ENCODE measurements at places on chromosomes 1 and 21.

- no peak for DNase-seq
Measured at GRCh38 chr1:173330149-173330951, 123.2 kb upstream of the TNFSF4 start.

DNA sequence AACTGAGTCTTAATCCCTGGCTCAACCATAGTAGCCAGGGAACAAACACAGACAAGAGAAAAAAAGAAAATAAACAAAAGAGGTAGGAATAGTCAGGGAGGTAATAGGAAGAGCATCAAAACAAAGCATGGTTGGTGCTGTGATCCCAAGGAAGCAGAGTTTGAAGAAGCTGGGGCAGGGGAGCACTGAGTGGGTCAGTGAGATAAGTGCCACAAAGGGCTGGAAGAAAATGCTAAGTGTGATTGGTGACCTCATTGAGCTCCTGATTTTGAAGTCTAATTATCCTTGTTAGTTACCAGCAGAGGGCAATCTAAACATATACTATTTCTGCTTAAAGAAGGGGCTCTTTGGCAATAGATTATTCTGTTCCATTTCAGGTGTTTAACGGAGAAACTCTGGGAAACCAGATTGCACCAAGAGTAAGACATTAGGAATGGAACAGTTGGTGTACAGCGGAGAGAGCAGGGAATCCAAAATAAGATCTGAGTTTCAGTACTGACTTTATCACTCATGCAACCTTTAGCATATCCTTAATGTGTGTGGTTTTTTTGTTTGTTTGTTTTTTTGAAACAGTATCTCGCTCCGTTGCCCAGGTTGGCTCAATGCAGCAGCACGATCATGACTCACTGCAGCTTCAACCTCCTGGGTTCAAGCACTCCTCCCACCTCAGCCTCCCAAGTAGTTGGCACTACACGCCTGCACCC, 30.7 kb upstream of the KIAA1614 start:
- DNase-seq = peak; percentile 38

DNA sequence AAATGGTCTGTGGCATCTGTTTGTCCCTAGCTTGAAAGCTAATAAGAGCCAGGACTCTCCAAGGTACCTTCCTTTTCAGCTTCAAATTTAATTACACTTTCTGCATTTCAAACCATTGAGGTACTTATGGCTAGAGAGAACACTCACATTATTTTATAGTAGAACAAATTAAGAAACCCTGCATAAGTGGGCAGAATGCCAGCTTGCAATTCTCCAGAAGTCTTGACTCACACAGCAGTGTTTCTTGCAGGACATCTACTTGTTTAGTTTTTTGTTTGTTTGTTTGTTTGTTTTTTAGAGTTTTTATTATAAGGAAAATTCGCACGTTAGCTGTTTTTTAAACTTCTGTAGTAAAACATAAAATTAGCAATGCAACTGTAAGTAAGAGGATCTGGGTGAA, 397.2 kb downstream of the NEGR1 start:
- peak; percentile 32 for DNase-seq

- DNase-seq = no peak
Measured at GRCh38 chr21:45819478-45820170, 161.9 kb upstream of the COL6A1 start.

DNA sequence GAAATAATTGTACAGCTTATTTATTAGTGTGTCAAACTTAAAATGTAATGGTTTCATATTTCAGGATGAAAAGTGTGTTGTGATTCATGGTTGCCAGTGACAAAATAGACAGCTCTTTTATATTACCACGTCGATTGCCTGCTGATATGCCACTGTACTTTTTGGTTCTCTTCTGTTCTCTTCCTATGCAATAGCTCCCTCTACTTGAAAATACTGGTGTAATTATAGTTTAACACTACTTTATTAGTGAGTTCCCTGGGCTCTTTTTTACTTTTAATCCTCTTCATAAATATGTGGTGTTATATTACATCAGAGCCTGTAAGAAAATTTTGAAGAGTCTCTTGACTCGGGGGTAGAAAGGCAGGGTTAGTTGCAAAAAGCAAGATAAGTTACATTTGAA, 111.3 kb downstream of the PATJ start:
- DNase-seq = no peak

DNA sequence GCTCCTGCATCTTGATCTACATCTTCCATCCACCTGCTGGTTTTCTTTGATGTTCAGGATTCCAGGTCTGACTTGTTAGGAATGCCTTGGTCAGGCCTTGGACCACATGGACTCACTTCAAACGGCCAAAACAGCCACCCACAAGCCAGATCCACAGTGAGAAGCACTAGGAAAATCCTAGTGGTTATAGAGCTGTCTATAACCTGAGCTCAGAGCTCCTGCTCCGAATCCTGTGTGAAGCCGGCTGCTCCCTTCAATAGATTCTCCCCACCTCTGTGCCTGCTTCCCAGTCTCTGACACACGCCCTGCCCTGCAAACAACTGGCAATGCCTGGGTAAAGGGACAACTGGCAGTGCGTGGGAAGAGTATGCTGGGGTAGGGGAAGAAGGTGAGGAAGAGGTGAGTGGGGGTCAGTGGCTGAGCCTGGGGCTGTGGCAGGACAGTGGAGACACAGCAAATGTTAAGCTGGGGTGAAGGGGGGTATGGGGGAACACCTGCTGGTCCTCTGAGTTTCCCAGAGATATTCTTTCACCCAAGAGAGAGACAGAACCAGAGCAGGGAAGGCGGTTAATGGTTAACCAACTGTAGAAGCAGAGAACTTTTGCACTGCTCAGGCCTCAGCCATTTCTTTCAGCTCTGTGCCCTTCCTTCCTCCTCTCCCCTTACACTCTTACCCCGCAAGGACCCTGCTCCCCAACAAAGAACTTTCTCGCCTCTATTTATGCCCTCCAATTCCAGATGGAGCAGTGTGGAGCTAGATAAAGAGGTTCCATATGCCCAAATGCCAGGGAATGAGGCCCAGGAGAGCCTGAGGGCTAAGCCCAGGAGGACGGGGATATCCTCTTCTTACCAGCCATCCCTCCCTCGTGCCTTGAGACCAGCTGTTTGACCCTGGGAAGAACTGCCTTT, 4.5 kb downstream of the PLXNA2 start:
- DNase-seq = no peak

DNA sequence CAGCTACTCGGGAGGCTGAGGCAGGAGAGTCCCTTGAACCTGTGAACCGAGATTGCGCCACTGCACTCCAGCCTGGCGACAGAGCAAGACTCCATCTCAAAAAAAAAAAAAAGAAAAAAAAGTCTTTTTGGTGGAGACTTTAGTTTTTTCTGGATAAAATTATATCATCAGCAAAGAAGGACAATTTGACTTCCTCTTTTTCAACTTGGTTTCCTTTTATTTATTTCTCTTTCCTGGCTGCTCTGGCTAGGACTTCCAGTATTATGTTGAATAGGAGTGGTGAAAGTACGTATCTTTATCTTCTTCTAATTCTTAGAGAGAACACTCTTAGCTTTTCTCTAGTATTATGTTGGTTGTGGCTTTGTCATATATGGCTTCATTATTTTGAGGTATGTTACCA, 130.8 kb downstream of the PCBP3 start:
- no peak for DNase-seq

GRCh38 chr1:163191301-163191700, 11.4 kb downstream of the RGS5 start:
- no peak for DNase-seq

DNA sequence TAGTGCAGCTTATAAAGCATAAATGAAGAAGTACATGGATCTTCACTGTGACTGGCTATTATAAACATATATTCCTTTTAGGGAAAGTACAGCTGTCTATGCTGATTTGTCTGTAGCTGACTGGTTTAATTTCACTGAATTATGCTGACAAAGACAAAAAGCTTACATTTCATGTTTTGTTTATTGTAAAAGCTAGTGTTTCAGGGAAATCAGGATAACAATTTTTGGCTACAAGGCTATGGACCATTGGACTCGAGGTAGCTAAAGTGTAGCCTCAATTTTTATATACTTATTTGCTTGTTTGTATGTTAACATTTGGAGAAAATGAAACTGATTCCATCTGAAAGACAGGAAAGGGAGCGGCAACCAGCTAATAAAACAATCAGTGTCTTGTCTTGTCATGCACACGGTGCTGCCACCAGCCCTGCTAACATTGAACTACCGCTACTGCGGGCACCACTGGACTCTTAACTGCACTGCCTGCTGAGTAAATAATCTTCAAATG, 480.2 kb downstream of the COL11A1 start:
- DNase-seq = peak; percentile 61

- no peak for DNase-seq
Measured at GRCh38 chr1:40423951-40424618, 26.2 kb upstream of the ZFP69B start.

DNA sequence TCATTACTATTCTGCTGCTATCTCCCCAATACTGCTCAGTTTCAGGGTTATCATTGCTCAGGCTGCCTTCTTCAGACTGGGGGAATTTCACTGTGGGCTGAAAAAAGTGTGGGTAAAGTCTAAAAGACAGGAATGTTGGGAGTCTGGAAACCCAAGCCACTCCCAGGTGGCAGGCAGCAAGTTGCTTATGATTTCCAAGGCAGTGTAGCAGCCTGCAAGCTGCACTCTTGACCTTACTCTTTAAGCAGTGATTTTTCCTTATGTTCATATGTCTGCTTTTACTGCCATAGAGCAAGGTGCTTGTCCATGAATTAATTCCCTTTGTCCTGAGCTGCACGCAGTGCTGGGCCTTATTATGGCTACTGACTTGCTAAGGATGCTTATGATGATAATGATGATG, 53.1 kb downstream of the PHC2 start:
- peak; percentile 6 for DNase-seq

GRCh38 chr1:81672766-81673165, 128.0 kb upstream of the ADGRL2 start:
- DNase-seq = no peak

- DNase-seq = peak; percentile 28
Measured at GRCh38 chr1:153190373-153190772, 12.9 kb upstream of the LELP1 start.

GRCh38 chr1:14923727-14924452, 229.7 kb upstream of the TMEM51 start:
- peak; percentile 39 for DNase-seq

DNA sequence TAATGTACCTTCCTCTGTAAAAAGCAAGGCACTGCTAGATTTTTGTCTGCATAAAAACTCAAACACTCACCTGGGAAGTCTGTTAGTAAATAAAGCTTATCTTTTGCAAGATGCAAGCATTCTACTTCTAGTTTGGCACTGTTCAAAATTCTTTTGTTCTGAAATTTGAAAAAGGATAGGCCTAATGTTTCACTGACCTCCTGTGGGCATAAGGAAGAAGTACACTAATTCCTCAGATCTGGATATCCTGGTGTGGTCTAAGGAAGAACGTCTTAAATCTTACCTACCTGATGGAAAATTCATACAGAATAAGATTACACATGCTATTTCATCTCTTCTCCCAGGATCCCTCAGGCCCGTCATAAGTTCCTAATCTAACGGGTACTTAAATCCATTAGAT, 93.5 kb upstream of the CAMK1G start:
- peak; percentile 23 for DNase-seq

- DNase-seq = no peak
Measured at GRCh38 chr1:175174309-175175102, 18.1 kb downstream of the KIAA0040 start.

GRCh38 chr1:57007948-57008347, 42.1 kb upstream of the C8B start:
- no peak for DNase-seq

GRCh38 chr1:10833630-10834557, 37.4 kb upstream of the CASZ1 start:
- DNase-seq = no peak

DNA sequence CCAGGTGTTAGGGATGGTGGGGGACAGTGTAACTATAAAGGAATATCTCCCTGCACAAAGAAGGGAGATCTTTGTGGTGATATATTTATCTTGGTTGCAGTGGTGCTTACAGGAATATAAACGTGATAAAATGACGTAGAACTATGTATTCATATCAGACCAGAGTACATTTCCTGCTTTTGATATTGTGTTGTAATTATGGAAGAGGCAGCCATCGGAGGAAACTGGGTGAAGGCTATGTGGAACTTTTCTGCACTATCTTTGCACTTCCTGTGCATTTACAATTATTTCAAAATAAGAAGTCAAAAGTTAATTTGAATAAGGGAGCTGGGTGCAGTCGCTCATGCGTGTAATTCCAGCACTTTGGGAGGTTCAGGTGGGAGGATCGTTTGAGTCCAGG, 37.6 kb downstream of the NDUFS5 start:
- DNase-seq = no peak

DNA sequence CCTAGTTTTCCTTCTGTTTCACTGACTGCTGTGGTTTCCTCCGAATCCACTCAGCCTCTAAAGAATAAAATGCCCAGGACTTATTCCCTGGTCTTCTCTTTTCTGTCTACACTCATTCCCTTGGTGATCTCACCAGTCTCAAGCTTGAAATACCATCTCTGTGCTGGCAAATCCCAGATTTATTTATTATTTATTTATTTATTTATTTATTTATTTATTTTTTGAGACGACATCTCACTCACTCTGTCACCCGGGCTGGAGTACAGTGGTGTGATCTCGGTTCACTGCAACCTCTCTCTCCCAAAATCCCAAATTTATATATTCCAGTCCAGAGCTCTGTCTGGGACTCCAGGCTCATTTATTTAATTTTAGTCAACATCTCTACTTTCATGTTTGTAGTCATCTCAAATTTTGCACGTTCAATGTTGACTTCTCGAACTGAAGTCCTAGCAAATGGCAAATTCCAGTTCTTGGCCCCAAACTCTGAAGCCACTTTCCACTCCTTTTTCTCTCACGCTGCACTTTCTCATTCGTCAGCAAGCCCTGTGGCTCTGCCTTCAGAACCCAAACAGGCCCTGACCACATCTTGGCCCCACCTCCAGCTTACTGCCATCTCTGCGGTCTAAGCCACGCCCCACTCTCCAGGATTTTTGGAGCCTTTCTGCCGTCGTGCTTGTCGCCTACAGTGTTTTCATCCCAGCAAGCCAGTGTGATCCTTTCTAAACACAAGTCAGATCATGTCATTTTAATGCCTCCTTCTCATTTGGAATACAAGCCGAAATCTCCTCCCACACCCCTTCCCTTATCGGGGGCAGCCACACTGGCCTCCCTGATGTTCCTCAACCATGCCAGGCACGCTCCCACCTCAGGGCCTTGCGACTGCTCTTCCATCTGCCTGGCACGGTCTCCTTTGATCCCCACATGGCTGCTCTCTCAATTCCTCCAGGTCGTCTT, 14.2 kb upstream of the TENT5B start:
- DNase-seq = peak; percentile 83

- DNase-seq = no peak
Measured at GRCh38 chr1:62346886-62347285, 27.7 kb upstream of the KANK4 start.

GRCh38 chr1:54859700-54860391, 27.1 kb downstream of the DHCR24 start:
- DNase-seq = no peak

DNA sequence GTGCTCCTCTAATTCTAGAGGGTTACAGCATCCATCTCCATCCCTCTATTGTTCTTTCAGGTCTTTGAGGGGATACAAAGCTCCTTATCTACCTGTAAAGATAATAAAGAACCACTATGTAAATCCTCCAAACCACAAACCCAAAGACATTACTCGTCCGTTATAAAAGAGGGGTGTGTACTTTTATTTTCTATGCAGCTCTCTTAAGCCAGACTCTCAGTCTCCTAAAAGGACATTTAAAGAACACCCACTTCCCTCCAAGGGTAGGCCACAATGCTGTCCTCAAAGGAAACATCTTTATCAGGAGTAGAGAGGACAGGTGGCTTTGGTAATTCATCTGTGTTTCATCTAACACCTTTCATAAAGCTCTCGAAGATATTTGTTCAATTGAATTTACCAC, 67.9 kb upstream of the DYNLT5 start:
- no peak for DNase-seq

All from NCI-H146 (cell line).